ENCODE measurements at places on chromosomes 11 and 22.

DNA sequence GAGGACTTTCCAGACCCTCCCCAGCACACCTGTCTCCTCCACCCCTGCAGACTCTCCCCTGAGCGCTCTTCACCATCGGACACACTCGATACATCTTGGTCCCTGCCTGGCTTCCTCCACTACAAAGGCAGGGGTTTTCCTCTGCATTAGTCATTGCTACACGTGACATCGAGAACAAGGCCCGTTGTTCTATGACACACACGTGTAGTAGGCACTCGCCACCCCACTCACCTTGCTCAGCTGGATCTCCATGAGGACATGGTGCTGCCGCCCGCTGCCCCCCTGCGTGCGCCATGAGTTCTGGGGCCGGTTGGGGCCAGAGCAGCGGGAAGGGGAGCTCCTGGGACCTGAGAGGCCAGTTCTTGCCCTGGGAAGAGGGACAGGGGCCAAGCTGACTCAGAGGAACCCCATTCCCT is 16.7 kb downstream of the ATG2A start:
- peak; percentile 78 for DNase-seq

DNA sequence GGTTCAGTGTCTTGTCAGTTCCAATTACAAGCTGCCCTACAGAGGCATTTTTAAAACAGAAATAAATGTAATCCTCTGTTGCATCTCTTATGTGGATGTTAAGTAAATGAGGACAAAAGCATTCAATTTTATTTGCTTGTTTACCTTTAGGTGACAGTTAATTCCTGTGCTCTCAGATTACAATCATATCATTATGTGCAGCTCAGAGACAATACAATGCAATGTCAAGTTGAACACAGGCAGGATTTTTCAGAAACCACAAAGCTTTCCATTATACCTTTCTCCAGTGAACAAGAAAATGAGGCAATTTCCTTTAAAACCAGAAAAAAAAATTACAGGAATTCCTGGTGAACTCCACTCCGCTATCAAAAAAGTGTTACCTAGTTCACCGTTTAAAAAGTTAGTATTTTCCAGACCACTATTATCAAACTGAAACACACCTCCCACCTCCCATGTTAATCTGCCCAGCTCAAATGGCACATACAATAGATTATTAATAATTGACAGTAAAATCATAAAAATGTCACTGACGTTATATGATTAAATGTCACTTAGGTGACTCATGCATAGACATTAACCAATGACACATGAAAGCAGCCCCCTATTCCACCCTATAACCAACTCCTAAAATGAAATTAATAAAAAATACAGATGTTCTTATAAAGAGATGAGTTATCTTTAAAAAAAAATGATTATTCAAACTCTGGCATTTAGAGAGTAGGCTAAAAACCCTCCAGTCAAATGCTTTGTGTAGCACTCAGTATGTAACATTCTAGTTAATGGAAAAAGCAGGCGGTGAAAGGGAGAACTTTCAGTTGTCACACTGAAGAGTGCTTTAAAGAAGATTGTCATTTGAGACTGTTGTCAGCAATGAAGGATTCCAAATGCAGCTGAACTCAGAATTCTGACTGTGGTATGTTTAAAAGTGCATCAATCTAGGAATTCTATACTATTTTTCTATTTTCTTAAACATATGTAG is 98.6 kb downstream of the MUC15 start:
- DNase-seq, result peak; percentile 0

DNA sequence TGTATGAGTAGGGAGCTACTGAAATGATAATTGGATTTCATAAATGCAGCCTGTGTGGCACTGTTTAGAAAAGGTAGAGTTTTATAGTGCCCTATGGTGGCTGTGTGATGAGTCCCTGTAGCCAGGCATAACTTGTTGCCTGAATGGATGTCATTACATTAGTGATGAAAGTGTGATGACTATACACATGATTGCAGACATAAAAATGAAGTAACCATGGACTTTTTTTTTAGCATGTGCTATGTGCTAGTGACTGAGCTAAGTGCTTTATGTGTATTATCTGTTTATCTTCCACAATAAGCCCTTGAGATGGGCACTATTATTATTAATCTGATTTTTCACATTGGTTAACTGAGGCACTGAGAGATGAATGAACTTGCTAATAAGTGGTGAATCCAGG is 13.5 kb upstream of the GRAMD1B start:
- DNase-seq, result no peak

DNA sequence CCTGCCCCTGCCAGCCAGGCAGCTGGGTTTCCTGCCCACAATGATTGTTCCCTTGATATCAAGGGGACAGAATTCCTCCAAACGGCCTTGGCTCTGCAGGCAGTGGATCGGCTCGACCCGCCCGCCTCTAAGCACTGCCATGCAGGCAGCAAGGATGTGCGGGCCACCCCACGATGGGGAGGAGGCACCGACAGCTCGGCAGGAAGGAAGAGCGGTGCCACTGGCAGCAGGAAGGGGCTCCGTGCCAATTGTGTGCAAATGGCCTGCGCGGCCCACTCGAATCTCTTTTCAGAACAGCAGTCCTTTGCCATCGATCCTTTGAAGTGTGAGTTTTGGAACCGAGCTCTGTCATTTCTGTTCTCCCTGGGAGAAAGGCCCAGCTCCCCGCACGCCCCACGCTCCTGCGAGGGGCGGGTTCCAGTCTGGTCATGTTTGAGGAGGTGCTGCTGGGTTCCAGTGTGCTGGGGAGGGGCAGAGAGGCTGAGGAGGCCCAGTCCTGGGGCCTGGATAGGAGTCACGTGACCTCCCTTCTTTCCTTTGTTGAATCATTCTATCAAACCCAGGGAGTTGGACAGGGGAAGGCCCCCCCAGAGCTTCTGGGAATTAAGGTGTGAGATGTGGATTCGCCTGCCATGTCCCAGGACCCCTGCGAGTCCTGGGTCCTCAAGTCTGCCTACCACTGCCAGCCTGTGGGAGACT is 406.0 kb downstream of the CTTN start:
- no peak for DNase-seq

DNA sequence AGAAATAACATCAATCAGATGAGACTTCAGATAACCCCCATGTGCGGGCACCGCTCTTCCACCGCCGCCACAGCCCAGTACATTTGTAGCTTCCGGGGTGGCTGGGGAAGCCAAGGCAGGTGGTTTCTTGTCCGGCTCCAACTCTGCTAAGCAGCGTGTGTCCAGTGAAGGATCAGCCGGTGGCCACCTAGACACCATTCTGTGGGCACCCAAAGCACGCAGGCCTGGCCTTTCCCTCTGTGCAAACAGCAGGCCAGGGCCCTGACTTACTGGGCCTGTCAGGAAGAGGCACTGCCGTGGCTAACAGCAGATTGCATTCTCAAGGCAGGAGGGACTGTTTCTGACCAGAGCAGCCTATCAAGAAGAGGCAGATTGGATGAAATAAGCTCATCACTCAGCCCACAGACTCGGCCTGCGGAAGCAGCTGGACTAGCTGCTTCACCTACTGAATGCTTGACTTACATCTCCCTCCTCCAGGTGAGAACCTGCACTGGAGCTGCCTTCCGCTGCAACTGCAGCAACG is 74.8 kb downstream of the ETS1 start:
- DNase-seq, result no peak

GRCh38 chr11:22749536-22749935 is 80.1 kb downstream of the SVIP start:
- no peak for DNase-seq

- no peak for DNase-seq
Observed at GRCh38 chr11:6657346-6657745, 1.7 kb upstream of the DCHS1 start.

- no peak for DNase-seq
Observed at GRCh38 chr11:17725174-17725573, 5.8 kb downstream of the MYOD1 start.

DNA sequence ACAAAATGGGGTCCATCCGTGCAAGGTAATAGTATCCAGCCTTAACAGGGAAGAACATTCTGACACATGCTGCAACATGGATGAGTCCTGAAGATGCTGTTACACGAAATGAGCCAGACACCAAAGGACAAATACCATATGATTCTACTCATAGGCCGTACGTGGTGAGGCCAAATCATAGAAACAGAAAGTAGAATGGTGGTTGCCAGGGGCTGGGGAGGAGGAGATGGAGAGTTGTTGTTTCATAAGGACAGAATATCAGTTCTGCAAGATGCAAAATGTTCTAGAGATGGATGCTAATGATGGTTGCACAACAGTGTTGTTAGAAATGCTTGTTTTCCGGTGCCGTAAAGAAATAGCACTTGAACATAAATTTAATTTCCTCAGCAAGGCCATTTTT is 2.6 kb downstream of the TBX10 start:
- DNase-seq, result no peak

DNA sequence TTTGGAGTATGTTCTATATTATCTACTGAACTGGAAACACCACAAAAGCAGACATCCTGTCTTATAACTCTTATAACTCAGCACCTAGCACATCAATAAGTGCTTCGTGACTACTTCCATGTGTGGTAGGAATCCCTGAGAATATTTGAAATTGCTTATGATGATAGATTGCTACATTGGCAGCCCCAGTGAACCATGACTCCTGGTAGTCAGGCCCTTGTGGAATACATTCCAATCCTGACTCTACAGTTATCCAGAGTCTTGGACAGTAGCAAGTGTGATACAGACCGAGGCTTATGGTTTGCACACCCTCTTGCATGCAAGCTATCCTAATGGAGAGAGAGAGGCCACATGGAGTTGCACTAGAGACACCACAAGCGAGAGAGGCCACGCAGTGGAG is 59.5 kb upstream of the PHF21A start:
- no peak for DNase-seq

GRCh38 chr11:90874986-90875385 is 652.1 kb upstream of the CHORDC1 start:
- DNase-seq, result no peak

GRCh38 chr22:49785841-49786471 is 41.7 kb downstream of the BRD1 start:
- DNase-seq, result no peak

- no peak for DNase-seq
Observed at GRCh38 chr11:2521733-2522630, 77.2 kb downstream of the KCNQ1 start.
